ENCODE measurements at places on chromosomes 3 and 15.

- DNase-seq, result no peak
These were observed 12.2 kb downstream of the ALG1L2 start for GRCh38 chr3:130093741-130094391.

DNA sequence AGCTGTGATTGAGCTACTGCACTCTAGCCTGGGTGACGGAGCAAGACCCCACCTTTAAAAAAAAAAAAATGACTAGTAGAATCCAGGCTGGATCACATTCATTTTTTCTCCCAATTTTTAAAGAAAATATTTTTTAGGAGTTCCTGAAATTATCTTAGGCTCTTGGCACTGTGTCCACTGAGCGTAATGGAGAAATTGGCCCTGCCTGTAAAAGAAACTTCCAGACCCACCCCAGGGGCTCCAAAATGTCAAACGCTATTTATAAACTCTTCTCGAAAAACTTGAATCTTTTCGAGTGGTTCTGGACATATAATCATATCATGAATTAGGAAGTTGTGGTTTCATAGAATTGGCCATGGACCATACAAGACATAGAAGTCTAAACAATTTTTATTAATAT, 300.2 kb upstream of the RGMA start:
- no peak for DNase-seq

GRCh38 chr3:18989237-18989795, 159.0 kb upstream of the KCNH8 start:
- DNase-seq, result no peak

DNA sequence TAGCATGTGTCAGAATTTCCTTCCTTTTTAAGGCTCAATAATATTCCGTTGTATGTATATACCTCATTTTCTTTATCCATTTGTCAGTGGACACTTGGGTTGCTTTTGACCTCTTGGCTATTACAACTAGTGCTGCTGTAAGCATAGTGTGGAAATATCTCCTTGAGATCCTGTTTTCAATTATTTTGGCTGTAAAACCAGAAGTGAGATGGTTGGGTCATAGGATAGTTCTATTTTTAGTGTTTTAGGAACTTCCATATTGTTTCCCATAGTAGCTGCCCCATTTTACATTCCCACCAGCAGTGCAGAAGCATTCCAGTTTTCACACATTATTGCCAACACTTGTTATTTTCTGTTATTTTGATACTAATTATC, 70.4 kb upstream of the C15orf39 start:
- no peak for DNase-seq

DNA sequence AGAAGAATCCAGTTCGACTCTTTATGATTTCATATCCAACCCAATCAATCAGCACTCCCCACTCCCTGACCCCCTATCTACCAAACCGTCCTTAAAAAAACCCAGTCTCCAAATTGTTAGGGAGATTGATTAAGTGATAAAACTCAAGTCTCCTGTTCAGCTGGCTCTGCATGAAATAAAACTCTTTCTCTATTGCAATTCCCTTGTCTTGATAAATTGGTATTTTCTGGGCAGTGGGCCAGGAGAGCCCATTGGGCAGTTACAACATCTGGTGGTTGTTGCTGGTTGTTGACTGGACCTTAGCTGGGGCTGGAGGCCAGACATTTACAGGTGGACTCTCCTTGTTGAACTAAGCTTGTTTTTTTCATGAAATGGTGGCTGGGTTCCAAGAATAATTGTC, 642.3 kb downstream of the ROBO2 start:
- DNase-seq, result no peak

DNA sequence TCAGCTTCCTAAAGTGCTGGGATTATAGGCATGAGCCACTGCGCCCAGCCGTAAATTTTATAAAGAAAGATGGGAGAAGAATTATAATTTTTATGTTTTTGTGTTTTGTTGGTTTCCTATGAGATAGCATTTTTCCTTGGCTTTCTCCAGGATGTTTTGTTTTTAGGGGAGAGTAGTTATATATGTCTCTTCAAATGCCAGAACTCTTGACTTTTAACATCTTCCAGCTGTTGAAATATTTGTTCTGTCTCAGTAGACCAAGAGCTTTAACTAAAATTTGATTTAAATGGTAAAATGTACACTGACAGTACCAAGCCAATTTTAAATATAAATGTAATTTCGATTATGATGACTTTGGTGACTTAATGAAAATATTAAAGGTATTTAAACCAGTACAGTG, 96.8 kb downstream of the DHX36 start:
- DNase-seq, result no peak

DNA sequence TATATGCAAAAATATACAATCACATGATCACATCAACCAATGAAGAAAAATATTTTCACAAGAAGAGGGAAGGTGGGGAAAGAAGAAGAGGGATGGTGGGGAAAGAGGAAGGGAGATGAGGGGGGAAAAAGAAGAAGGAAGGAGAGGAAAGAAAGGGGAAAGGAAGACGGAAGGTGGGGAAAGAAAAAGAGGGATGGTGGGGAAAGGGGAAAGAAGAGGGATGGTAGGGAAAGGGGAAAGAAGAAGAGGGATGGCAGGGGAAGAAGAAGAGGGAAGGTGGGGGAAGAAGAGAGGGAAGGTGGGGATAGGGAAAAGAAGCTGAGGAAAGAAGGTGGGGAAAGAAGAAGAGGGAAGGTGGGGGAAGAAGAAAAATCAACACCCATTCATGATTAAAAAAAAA, 3.2 kb upstream of the GOLGB1 start:
- DNase-seq, result no peak

- no peak for DNase-seq
These were observed 2.5 kb upstream of the GPR176 start for GRCh38 chr15:39922462-39923092.

GRCh38 chr3:76753599-76753998, 286.3 kb upstream of the ROBO2 start:
- DNase-seq, result peak; percentile 16

DNA sequence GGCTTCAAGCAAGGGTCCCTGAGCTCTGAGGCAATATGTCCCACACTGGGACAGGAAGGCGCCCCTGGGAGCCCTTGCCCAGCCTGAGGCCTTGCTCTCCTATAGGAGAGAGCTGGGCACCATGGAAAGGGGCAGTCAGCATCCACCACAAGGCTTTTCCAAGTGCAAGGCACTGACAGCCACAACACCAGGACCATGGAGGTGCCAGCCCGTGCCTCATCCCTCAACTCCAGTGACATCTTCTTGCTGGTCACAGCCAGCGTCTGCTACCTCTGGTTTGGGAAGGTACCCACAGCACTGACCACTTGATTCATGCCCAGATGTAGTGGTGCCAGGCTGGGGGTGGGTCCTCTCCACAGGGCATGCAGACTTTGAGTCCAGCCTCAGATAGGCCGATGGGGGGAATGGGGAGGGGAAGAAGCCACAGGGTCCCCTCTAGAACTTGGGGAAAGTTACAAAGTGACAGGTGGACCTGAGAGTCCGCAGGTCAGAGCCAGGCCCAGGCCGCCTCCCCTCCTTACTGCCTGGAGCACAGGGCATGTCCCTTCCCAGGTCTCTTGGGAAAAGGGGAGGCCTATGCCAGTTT, 11.8 kb downstream of the VILL start:
- no peak for DNase-seq

- no peak for DNase-seq
These were observed 39.9 kb downstream of the PDZRN3 start for GRCh38 chr3:73584873-73585272.

DNA sequence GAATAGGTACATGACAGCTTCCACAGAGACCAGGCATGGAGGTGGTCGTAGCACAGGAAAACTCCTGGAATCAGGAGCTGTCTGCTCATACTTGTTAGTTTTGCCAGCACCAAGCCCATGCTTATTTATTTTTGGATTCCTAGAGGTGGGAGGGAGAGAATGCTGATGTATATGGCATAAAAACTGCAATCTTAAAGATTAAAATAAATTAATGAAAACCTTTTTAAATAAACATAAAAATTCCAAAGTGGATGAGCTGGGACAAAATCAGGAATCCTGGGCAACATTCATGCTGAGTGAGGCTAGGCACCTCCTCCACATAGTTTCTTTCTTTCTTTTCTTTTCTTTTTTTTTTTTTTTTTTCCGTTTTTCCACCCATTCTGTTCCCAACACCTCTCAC, 14.3 kb upstream of the BCL6 start:
- no peak for DNase-seq

DNA sequence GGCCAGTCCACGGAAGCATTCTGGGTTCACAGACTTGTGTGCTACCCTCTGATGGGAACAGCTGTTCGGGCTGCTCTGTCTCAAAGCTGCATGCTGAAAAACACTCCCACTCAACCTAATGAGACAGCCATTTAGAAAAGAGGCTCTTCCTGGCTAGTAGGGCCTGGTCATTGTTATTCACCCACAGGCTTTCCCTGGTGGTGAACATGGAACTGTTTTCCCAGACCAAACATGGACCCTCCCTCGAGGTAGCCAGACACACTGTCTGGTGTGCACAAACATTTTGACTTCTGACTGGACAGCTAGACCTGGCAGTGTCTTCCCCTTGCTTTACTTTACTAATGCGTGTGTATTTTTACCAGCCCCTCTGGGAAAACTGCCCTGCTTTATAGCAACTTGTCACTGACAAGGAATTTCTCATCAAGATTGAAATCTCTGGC, 39.0 kb downstream of the MECOM start:
- no peak for DNase-seq

DNA sequence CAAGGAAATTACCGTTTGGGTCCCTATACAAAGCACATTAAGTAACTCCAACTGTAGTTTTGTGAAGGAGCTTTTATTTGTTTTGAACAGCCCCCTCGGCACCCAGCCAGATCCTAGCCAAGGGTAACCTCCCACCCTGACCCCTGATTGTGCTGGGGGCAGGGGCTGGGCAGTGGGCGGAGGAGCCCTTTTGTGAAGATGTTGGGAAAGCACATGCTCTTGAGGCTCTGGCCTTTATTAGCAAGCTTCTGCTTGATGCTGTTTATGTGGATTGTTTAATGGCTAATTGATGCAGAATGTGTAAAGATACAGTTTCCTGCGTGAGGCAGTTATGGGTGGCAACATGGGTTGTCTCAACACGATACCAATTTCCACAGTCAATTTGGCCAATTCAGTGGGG, 136.5 kb downstream of the MAP2K5 start:
- peak; percentile 44 for DNase-seq

GRCh38 chr3:30835667-30836066, 58.8 kb downstream of the GADL1 start:
- DNase-seq, result no peak

DNA sequence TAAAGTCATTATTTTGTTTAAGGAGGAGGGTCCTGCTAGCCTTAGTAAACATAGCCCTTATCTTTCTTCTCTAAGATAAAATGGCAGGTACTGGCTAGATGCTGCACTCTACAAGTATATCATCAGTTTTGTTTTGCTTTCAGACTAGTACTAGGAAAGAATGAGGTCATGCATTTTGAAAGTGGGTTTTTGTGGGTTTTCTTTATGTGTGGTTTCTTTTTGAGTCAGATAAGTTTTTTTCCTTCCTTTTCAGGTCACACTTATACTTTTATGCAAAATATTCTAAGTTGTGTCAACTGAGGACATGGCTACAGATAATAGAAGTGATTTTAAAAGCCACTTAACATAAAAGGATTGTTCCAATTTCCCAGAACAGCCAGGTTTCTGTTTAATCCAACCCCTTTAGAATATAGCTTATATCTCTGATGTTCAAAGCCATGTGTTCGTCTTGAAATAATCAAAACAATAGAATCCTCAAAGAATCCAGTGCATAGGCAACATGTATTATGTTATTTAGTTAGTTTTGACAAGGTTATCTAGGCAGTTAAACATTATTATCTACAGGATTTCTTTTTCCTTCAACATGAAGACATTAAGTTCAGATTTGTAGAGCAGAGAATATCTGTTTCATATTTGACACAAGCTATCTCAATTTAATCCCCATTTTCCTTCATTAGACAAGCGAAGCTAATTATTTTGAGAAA, 406.2 kb downstream of the RBMS3 start:
- no peak for DNase-seq

DNA sequence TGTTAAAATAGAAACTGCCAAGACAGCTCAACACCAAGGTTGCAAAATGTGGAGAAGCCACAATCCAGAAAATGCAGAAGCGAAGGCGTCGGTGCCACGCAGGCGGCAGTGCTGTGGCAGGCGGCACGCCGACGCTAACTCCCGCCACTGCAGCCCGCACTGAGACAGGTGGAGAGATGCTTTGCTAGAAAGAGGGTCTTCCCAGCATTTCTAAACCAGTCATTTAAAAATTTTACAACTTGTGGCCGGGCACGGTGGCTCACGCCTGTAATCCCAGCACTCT, 23.2 kb downstream of the CYFIP1 start:
- no peak for DNase-seq

DNA sequence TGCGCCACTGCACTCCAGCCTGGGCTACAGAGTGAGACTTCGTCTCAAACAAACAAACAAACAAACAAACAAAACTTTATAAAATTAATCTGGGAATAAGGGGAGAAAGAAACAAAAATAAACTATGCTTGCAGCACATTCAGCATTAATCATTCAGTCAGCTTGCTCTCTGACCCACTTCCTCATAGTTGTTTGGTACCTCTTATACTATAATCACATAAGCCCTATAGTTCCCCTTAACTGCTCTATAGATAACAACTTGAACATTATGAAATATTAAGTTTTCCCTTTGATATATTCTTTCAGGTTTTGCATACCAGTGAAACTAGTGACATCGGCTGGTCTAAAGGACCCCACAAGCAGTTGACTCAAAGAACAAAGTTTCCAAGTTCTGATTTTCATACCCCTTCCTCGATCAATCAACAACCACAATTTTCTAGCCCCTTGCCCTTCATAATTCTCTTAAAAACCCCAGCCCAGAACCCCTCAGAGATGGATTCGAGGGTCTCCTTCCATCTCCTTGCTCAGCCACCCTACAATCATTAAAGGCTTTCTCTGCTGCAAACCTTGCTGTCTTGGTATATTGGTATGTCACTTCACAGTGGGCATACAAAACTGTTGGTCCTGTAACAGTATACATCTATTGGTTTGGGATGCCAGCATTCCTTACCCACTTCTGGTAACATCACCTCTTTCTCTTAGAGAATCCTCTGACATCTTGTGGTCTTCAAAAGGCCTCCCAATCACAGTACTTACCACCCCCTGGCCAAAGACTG, 26.4 kb downstream of the BCL2L10 start:
- DNase-seq, result no peak

DNA sequence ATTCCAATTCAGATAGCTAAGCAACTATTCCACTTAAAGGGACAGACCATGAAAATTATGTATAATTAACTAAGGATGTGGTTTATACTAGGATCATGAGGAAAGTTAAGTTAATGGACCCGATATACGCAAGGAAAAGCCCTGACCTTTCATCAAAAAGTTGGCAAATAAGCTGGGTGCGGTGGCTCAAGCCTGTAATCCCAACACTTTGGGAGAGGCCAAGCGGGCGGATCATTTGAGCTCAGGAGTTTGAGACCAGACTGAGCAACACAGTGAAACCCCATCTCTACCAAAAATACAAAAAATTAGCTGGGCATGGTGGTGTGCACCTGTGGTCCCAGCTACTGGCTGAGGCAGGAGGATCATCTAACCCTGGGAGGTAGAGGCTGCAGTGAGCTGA, 39.6 kb downstream of the SCAP start:
- DNase-seq, result no peak

GRCh38 chr15:58523634-58524033, 91.8 kb downstream of the LIPC start:
- no peak for DNase-seq

All from NCI-H748 treated with DMSO at 0.1 percent for 48 hours (cell line).